COR-L47 (cell line): ENCODE measurements at places on chromosomes 5 and 9.

GRCh38 chr5:80035839-80036238 is 691 bp downstream of the THBS4 start:
- DNase-seq = no peak

DNA sequence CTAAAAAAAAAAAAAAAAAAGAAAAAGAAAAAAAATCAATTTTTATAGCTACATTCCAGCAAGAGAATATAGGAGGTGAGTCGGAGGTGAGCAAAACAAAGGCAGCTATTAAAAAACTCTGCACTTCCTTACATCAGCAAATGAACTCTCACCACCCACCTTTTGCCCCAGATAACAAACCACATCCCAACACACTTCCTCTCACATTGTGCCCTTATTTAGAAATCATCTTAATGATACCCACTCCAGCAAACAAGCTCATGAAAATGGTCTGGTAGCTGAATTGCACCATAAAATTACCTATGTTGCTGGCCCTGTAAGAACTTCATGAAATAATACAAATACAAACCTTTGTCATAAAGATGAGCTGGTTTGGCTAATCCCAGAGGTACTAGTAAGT is 82.9 kb downstream of the CEMIP2 start:
- DNase-seq = no peak

DNA sequence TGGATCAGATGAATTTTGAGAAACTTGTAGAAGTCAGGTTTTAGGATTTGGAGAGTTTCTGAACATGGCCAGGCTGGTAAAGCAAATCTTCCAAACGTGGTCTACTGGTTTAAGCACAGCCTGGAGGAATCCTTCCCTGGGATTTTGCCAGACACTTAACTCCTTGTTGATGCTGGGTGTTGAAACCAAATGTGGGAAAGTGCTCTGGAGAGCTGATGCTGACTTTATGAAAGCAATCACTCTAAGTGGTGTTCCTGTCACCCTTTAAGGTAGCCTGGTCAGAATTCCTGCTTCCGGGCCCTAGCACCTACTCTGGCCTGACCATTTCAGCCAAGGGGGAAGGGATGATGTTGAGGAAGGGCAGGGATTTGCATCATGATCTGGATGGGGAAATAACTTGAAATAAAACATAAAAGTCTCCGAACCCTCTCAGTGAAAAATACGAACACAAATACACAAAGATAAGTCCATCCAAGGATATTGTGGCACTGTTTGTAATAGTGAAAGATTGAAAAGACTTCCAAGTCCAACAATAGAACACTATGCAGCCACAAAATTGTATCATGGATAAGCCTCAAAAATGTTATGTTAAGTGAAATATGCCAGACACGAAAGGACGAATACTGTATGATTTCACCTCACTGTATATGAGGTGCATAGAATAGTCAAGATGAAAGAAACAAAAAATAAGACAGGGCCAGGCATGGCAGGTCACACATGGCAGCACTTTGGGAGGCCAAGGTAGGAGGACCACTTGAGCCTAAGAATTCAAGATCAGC is 57.7 kb downstream of the PDE6A start:
- no peak for DNase-seq

GRCh38 chr9:123120131-123120530 is 86.7 kb downstream of the GPR21 start:
- no peak for DNase-seq

GRCh38 chr9:4939118-4939561 is 45.9 kb upstream of the JAK2 start:
- no peak for DNase-seq

- no peak for DNase-seq
Observed at GRCh38 chr9:134544388-134545214, 97.0 kb upstream of the COL5A1 start.

GRCh38 chr9:33381231-33381791 is 21.1 kb downstream of the AQP7 start:
- no peak for DNase-seq

- DNase-seq = no peak
Observed at GRCh38 chr9:127733614-127734013, 1.5 kb downstream of the TOR2A start.

- no peak for DNase-seq
Observed at GRCh38 chr9:108047264-108047663, 557.7 kb upstream of the KLF4 start.

DNA sequence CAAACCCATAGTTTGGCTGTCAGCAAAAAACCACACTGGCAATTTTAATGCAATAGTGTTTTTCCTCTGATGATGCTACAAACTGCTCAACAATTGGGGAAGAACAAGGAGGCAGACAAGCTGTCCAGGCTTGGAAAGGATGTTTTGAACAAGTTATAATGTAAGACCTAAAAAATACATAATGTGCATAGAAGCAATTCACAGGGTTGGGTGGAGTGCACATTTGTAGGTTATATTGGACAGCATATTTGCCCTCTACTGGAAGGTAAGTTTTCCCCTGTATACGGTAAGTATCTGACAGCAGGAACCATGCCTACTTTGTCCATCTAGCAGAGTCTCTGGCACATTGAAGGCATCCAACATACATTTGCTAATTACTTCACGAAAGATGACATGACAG is 114.3 kb upstream of the PUM3 start:
- DNase-seq = no peak

DNA sequence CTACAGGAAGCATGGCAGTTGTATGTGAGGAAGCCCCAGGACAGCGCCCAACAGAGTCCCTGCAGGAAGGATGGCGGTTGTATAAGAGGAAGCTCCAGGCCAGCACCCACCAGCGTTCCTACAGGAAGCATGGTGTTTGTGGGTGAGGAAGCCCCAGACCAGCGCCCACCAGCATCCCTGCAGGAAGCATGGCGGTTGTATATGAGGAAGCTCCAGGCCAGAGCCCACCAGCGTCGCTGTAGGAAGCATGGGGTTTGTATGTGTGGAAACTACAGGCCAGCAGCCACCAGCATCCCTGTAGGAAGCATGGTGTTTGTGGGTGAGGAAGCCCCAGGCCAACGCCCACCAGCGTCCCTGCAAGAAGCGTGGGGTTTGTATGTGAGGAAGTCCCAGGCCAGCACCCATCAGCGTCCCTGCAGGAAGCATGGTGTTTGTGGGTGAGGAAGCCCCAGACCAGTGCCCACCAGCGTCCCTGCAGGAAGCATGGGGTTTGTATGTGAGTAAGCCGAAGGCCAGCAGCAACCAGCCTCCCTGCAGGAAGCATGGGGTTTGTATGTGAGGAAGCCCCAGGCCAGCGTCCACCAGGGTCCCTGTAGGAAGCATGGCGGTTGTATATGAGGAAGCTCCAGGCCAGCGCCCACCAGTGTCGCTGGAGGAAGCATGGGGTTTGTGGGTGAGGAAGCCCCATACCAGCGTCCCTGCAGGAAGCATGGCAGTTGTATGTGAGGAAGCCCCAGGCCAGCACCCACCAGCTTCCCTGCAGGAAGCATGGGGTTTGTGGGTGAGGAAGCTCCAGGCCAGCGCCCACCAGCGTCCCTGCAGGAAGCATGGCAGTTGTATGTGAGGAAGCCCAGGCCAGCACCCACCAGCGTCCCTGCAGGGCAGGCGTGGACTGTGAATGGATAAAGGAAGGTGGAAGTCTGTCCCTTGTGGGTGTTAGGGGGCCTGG is 79.0 kb downstream of the DAP start:
- DNase-seq = no peak

GRCh38 chr9:74672237-74672636 is 175.1 kb downstream of the RORB start:
- no peak for DNase-seq

DNA sequence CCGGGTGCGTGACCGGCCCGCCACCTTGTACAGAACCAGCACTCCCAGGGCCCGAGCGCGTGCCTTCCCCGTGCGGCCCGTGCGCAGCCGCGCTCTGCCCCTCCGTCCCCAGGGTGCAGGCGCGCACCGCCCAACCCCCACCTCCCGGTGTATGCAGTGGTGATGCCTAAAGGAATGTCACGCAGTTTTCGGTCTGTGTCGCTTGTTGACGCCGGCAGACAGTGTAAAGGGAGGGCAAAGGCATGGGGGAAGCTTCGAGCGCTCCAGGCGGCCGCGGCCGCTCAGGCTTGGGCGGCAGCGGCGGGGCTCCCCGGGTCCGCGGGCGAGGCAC is 1.3 kb downstream of the LRRC26 start:
- DNase-seq = no peak

- peak; percentile 16 for DNase-seq
Observed at GRCh38 chr5:57338068-57338867, 144.3 kb downstream of the ACTBL2 start.

GRCh38 chr9:18331808-18332209 is 142.1 kb upstream of the ADAMTSL1 start:
- DNase-seq = peak; percentile 74

DNA sequence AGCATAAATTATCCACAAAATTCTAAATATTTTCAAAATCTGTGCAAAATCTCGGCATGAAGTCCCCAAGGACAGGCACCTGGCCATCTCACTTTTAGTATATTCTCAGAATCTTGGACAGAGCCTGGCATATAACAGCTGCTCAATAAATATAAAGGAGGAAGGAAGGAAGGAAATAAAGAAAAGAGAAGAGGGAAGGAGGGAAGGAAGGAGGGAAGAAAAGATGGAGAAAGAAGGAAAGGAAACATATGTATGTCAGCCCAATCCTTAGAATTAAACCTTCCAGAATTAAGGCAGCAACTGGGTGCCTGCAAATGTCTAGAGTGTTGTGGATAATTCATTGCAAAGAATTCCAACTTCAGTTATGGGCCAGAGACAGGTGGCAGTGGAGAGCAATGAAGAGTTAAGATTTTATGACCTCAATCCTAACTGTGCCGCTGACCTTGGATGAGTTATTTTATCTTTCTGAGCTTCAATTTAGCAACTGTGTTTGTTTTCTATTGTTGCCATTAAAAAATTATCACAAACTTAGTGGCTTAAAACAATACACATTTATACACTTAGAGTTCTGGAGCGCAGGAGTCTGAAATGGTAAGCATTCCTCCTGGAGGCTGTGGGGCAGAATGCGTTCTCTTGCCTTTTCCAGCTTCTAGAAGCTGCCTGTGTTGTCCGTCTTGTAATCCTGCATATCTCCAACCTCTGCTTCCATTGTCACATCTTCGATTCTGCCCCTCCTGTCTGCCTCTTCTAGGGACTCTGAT is 200.9 kb upstream of the MSX2 start:
- DNase-seq = no peak

- no peak for DNase-seq
Observed at GRCh38 chr5:2634399-2635176, 116.9 kb downstream of the IRX2 start.

DNA sequence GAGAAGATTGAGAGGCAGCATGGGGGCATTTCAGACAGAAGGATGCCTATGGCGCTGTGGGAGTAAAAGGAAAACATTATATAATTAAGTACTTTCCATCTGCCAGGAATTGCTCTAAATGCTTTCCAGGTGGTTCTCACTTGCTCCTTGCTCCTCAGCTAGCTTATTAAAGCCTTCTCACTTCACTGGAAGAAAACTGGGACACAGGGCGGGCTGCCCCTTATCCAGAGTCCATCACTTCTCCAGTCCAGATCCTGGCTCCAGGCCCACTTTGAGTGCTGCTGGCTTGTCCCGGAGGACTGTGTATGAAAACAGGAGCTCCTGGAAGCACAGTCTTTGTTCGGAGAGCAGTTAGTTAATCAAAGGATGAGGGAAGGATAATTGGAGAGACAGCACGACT is 409.9 kb upstream of the ADAMTS16 start:
- no peak for DNase-seq

- no peak for DNase-seq
Observed at GRCh38 chr9:37921546-37922300, 17.8 kb upstream of the SLC25A51 start.

- no peak for DNase-seq
Observed at GRCh38 chr9:114480746-114481435, 24.4 kb downstream of the WHRN start.

- no peak for DNase-seq
Observed at GRCh38 chr5:134969166-134969565, 1.5 kb downstream of the CATSPER3 start.

GRCh38 chr5:80565330-80565729 is 4.8 kb downstream of the ANKRD34B start:
- no peak for DNase-seq

GRCh38 chr5:75465480-75465879 is 45.9 kb downstream of the CERT1 start:
- peak; percentile 85 for DNase-seq

DNA sequence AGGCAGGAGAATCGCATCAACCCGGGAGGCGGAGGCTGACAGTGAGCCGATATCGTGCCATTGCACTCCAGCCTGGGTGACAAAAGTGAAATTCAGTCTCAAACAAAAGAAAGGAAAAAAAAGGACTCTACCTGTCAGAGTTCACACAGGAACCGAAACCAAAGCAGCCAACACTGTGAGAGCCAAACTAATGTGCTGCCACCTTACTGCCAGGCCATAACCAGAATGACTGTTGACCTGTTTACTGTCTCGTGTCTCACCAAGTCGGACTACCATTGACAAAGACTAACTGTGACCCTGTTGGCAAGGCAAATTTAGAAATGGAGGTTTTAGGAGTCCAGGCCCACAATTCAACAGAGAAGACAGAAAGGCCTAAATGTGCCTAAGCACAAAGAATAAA is 112.4 kb downstream of the ANXA2R start:
- DNase-seq = no peak

- peak; percentile 2 for DNase-seq
Observed at GRCh38 chr5:19928562-19929421, 59.2 kb downstream of the CDH18 start.

DNA sequence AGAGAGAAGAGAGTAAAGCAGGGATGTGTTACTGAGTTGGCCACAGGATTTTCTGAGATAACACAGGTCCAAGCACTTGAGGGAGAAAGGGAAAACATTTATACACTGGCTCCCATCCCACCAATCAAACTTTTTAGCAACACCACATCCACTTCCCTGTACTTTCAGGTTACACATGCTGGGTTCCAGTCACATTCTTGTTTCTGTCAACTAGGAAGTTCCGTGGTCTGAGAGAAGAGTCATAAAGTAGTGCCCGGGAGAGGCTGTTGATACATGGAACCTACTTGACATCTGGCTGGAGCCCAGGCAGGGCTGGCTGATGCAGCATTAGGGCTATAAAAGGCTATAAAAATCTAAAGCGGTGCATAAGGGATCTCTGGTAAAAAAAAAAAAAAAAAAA is 473.9 kb upstream of the COX7C start:
- no peak for DNase-seq
